ENCODE measurements at places on chromosomes 5 and 9. TPM values are rescaled to one million over a fixed set of nuclear protein-coding genes. Genes with fewer than 3 reads are reported as not detected.

GRCh38 chr9:70259512-70259802, 679 bp downstream of the SMC5 start:
- DNase-seq: no peak

DNA sequence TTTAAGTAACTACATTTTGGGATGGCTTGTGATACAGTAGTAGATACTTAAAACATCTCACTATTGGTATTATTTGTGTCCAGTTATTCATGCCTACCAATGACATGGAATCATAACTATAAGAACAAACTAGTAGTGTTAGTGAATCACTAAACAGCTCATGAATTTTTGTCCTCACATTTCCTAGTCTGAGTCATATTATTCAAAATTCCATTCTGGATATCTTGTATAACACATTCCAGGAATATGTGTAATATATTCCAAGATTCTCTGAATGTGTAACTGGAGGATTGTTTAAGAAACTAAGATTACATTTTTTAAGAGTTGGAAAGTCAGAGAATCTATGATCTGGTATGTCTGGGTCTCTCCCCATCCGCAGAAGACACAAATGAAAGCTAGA, 565.3 kb upstream of the ZNF608 start:
- no peak for DNase-seq

GRCh38 chr5:73459366-73459765, 10.8 kb upstream of the FOXD1 start:
- DNase-seq: no peak

DNA sequence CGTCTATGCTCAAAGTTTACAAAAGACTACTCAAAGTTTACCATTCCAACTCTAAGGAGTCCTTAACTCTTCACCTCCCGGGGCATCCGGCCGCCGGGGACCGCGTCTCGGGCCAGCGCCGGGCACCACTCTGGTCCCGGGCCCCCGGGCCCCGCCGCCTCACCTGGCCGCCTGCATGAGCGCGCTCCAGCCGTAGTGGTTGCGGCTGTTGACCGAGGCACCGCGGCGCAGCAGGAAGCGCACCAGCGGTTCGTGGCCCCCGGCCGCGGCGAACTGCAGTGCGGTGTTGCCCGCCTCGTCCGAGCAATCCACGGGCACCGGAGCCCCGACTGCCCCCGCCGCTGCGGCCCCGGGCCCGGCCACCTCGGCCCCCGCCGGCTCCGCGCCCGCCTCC, 388 bp downstream of the ANKS6 start:
- no peak for DNase-seq

DNA sequence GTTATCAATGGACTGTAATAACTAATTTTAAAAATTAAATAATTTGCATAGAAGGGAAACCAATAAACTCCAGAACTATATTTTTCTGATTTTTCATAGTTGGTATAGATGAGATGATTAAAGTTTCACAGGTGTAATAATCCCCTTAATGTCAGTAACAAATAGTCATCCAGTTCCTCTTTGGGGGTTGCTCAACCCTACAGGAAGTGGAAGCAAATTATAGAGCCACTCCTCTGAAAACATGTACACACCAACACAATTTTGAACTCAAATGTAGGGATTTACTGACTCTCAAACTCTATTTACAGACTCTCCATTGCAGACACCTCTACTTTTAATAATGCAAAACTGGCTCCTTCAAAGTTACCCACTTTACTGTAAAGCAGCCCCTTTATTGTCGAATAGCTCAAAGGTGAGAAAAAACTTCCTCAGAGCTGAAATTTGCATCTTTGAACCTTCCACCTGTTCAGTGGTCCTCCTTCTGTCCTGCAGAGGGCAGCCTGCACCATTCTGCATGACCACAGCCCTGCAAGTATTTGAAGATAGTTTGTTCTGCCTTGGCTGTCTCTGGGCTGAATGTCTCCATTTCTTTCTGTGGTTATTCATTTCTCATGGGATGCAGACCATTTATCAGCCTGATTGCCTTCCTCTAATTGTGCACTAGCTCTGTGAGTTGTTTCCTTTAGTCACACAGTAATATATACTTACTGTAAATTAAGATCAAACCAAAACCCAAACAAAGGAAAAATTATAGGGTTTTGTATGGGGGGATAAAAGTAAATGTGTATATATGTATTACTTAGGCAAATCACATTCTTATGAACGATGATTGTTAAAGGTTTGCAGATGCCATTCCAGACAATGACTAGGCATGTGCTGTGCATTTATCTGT, 383.2 kb upstream of the SGCD start:
- DNase-seq: peak; percentile 20

Gene TMEM252
- total RNA-seq: 0.69 TPM

Gene ARHGEF39
- 2.4 TPM for total RNA-seq

- DNase-seq: no peak
These were observed 7.4 kb downstream of the SLC12A7 start for GRCh38 chr5:1104327-1105006.

- DNase-seq: no peak
These were observed 12.6 kb downstream of the HNRNPH1 start for GRCh38 chr5:179610903-179611265.

DNA sequence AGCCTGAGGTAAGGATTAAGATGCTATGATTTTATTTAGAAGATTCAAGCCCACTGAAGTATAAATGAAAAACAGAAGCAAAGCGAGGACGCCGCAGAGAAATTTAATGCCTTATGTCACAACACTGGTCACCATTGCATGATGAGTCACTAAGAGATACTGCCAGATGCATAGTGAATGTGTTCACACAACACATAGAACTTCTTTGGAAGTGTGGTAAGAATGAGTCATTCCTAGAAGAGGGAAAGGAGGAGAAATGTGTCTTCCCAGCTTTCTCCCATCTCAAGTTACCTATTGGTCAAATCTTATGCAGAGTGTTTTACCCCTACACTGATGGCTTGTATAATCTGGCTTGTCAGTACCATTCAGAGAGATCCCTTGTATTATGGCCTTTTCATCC, 465.3 kb upstream of the ARRDC3 start:
- DNase-seq: no peak

GRCh38 chr5:127615916-127616315, 33.0 kb upstream of the CTXN3 start:
- DNase-seq: no peak

DNA sequence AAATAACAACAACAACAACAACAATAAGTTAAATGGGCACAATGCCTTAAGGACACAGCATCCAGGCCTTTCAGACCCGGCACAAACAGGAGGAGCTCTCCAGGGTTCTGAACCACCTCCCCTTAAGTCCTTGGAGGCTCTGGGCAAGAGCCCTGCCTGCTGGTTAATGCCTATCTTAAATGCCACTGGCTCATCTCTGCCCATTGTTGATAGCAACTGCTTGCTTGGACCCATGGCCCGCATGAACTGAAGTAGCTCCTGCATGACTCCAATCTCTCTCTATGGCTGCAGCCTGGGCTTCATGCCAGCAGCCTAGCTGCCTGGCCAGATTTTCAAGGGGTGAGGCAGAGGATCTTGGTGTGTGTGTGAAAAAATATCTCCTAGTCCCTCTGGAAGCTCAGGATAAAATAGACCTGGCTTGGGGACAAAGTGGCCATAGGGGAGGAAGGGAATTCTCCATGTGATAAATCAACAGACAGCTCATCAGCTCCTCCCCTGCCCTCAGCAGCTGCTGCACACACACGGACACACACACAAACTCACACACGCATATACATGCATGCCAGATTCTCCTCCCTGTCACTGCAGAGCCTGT, 27.4 kb downstream of the FAM219A start:
- DNase-seq: peak; percentile 22

DNA sequence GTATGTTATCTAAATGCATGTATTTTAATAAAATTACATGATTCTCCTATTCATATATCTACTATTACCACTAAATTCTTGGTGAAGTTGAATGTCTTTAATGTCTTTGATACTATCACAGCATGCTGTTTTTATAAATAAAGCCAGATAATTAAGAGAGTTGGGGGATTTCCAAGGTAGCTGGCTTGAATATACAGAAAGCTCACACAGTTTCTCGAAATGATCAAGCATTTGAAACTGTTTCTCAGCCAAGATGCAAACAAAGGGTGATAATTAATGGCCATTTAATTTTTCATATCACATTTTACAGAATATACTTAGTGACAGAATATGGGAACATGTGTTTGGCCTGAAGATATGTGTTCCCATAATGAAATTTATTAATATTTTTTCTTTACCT, 145.6 kb upstream of the CDH12 start:
- no peak for DNase-seq

GRCh38 chr9:111920531-111920930, 23.9 kb downstream of the UGCG start:
- no peak for DNase-seq

GRCh38 chr9:23766613-23767012, 59.4 kb downstream of the ELAVL2 start:
- DNase-seq: no peak

DNA sequence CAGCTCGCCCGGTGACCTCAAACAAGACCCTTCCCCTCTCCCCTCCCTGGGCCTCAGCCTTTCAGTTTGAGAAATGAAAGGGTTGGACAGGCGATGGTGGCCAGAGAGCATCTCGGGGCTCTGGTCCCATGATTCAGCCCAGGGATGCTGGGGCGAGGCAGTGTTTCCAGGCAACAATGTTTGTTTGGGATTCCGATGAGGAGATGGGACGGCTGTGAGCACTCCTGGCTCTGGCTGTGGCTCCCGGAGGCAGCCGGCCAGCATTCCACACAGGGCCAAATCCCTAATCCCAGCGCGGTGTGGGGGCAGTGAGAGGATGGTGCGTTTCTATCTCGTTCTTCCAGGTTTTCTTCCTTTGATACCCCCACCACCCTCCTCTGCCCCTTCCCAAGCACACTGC, 66.0 kb downstream of the HMCN2 start:
- DNase-seq: peak; percentile 89

Gene CYLC2
- total RNA-seq: not detected

Gene LMX1B
- not detected for total RNA-seq

Gene TRPM6
- 2.3 TPM for total RNA-seq

Gene FGF10
- 11.5 TPM for total RNA-seq

DNA sequence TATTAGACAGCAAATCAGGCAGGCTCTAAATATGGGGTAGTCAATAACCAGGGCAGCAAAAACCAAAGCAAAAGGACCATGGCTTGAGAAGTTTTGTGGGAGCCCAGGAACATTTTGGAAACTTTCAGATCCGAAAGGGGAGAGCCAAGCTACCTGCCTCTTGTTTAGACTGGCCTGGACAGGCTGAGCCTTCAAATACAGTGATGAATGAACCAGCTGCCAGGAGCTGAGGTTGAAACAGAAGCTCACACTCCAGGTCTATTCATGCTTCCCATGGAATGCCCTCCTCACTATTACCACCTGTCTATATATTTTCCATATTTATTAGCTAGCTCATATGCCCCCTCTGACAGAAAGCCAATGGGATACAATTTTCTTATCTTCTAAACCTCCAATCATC, 150.8 kb upstream of the SLC44A1 start:
- DNase-seq: no peak

DNA sequence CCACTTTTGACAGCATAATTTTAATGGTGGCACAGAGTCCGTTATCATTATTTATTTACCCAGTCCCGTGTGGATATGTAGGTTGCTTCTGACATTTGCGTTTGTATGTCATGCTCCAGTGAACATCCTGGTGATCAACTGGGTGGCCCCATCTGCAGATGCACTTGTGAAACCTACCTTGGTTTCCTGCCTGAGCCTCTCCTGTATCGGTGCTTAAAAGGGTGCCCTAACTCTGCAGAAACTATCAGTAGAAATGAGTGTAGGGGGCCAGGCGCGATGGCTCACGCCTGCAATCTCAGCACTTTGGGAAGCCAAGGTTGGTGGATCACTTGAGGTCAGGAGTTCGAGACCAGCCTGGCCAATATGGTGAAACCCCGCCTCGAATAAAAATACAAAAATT, 92.1 kb upstream of the IER5L start:
- DNase-seq: no peak

DNA sequence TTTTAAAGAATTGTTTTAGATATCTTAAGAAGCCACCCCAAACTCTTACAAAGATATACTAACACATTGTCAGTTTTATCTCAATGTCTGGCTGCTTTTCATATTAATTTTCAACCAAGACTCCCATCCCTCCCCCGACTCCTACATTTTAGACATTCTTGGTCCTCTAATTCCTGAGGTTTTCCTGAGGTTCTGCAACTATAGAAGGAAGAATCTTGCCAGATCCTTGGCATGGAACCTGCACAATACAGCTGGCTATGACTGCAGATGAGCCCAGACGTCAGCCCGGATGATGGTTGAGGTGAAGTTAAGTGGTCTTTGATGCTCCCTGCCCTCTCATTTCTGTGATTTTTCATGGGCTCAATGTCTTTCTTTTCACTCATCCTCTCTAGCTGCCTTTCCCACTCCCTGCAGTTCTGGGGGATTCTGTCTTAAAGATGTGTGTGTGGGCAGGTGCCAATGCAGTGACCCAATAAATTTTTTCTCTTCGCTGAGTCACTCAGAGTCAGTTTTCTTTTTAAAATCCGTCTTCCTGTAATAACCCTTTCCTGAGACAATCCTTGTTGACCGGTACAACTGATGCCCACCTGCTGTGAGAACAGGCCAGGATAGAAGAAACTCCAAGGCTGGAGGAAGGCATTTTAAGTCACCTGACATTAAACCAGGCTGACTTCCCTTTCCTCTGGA, 237.8 kb upstream of the GAS1 start:
- no peak for DNase-seq

DNA sequence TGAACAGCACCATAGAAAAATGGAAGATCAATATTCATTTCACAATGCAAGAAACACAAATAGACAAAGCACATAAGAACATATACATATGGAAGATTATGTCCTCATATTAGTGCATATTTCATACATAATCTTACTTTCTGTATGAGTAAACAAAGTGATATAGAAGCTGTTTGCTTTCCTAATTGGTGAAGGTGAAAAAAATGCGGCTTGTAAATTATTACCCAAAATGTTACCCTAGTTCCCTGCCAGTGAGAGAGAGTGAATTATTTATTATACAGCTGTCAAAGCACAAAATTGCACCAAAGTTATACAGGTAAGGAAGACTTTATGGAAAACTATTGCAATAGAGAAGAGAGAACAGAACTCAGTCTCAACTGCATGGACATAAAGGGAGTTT, 1485.0 kb upstream of the CDH9 start:
- no peak for DNase-seq

GRCh38 chr5:141711687-141712086, 29.7 kb upstream of the ARAP3 start:
- DNase-seq: no peak

DNA sequence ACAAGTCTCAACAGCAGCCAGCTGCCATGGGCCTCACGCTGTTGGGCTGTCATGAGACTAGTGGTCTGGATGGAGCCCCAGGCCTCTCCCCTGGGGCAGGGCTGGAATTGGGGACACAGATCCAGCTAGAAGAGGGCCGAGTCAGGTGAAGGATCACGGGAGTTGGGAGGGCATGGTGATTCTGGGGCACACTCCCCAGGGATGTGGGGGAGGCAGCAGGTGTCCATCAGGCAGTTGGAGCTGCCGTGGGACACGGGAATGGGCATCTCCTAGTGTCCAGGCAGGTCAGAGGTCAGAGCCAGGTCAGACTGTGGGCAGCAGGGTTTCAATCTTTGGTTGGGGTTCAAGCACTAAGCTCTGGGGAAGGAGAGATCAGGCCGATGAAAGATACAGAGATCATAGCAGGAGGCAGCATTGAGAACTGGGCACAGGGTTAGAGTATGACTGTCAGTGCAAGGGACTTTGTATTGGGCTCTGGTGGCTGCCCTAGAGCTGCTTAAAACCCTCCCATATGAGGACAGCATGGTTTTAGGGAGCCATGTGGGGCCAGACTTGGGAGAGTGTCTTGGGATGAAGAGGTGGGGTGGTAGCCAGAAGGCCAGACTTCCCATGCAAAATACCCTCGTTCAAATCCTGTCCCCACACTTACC, 59.2 kb downstream of the ARHGEF37 start:
- peak; percentile 27 for DNase-seq

Gene INSL4
- not detected for total RNA-seq

Gene TAF1L
- under 0.01 TPM for total RNA-seq

Measured in uterus (tissue), 4 donors.